ENCODE measurements at places on chromosomes 7 and 10. TPM values are rescaled to one million over a fixed set of nuclear protein-coding genes. Genes with fewer than 3 reads are reported as not detected.

SPDYE5 gene
- total RNA-seq: not detected

HTR7 gene
- total RNA-seq: 0.10 TPM

TSPAN14 gene
- 102 TPM for total RNA-seq

ARMC3 gene
- total RNA-seq: 0.53 TPM

GARIN1A gene
- 0.67 TPM for total RNA-seq

UPK3B gene
- 17.4 TPM for total RNA-seq

LRIT1 gene
- not detected for total RNA-seq

FEZF1 gene
- total RNA-seq: not detected

CLRN3 gene
- not detected for total RNA-seq

POT1 gene
- total RNA-seq: 14.9 TPM

Data from A549 treated with CpdA at 1 μM for 4 hours (cell line).